KG1 (cell line): ENCODE measurements at places on chromosomes 1 and 21.
A peak's percentile ranks its signal among the peaks of the same experiment; 100 is the strongest.

- no peak for DNase-seq
Measured at GRCh38 chr1:21613072-21613867, 55.9 kb downstream of the RAP1GAP start.

- no peak for DNase-seq
Measured at GRCh38 chr1:41103766-41104165, 82.2 kb upstream of the SLFNL1 start.

DNA sequence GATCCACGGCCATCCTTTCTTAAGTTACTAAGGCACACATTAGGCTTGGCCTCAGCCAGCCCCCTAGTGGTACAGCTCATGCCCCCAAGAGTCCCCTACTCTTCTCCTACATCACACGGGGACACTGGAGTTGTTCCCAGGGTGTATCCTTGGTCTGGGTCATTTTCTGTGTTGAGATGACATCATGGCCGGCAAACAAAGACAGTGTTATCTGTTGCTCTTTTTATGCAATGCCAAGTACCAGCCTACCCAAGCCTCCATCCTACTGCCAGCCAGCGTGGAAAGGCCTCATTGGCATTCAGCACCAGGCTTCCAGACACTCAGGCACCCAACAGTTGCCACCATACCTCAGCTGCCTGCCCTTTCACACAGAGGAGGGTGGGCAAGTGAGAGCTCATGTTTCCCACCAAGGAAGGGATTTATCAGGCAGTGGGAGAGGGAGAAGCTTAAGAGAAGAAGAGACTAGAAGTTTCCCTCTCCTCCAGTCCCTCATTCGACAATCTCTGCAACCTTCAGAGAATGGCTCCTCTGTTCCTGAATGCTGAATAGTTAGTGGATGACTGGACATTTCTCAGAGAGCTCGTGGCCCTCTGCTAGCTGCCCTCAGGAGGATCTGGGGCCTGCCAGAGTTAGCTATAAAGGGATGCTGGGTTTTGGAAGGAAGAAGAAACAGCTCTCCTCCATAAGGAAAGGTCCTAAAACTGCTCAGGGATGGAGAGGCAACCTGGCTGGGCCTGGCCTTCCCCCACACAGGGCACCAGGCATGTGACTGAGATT lies 17.7 kb downstream of the CBR1 start:
- DNase-seq, result no peak

DNA sequence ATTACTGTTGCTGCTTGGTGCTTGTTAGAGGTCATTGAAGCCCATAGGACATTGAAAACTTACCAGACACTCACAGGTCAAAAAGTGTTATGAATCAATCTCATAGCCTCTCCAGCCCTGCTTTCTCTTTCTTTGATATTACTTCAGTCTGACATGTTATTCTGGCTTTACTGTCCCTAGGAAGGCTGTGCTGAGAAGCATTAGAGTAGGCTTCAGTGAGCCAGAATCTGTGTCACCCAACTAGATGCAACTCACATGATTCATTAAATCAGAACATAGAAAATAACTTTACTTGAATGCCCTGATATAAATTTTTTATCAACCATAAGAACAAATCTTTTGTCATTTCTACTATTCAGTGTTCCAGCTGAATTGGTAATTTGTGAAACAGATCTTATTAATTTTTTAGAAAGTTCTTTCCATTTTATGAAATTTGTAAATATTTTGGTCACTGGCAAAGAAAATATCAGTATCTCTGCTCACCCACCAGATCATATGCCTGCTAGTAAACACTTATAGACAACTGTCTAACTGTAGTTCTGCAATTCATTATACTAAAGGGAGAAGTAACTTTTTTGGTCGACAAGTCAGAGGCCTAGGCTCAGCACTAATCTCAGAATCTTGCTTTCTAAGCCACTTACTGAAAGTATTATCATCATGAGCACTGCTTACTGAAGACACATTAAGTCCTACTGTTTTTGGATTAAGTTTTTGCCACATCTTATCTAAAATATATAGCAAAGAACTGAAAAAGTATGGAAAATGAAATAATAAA lies 48.2 kb downstream of the RPAP2 start:
- DNase-seq, result peak; percentile 10

DNA sequence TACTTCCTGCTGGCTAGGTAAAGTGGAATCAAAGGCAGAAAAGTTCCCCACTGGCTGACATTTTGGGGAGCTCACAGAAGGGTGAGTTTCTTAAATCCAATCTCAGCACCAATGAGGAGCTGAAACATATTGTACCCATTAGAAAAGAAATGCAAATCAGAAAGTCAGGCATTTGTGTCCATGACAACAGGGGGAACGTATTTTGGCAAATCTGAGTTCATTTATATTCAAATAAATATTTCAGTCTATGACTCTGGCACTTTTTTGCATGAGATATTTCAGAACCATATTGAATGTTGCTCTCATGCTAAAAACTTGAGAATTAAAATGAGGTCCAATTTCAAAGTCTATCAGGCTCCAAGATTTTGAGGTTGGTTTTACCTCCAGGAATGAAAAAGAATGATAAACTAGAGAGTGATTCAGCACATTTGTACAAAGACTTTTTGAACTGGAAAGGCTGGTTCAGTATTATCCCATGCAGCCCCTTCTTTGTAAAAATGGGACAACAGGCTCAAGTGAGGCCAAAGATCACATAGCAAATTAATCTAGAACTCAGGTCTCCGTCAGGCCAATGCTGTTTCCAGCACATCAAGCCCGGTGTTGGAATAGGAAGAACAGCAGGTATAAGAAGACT lies 202.2 kb downstream of the RRAGC start:
- no peak for DNase-seq

- DNase-seq, result no peak
Measured at GRCh38 chr1:54953846-54954245, 26.6 kb upstream of the TMEM61 start.

GRCh38 chr1:8137481-8138244 lies 111.6 kb upstream of the ERRFI1 start:
- no peak for DNase-seq

- no peak for DNase-seq
Measured at GRCh38 chr1:9438431-9439073, 100.7 kb upstream of the SLC25A33 start.

DNA sequence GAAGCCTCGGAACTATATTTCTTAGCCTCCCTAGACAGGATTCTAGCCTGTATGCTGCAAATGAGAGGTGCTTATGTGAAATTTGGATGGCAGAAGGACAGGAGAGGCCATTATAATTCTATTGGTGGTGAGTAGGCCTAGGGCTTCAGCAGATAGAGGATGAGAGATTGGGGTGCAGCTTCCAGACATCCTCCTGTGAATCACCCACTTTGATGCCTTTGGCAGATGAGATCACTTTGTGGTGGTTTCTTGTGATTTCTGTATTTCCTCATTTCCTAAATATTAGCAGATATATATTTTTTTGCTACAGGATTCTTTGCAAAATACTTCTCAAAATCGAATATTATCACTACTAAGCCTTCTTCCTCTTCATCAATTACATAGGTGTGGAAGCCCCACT lies 37.3 kb downstream of the MFSD2A start:
- no peak for DNase-seq
